Activated CD4-positive, alpha-beta T cell treated with anti-CD3 and anti-CD28 coated beads for 24 hours (primary cell): ENCODE measurements at places on chromosomes 1 and 21.

DNA sequence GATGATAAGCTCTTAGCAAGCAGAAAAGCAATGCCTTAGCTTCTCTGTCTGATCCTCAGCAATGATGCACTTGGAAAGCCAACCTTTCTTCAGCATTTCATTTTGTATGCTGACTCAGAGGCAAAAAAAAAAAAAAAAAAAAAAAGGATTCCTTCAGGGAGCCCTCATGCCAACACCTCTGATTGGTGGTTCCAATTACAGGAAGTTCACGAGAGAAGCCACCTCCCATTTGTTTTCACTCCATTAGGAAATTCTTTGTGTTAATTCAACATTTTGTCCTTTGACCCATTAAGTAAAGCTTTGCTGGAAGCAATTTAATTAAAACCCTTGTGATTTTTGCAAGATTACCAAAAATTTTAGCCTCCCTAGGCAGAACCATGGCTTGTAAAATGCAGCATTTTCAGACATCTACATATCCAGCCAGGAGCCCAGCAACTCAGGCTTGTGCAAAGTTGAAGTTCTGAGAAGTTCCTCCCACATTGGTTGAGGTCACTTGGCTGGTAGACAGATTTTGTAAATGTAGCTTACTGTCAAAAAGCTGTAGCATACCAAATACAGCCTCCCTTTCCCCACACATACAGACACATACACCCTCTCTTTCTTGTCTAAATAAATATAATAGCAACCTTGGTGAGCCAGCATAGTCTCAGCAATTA is 27.1 kb upstream of the VTCN1 start:
- DNase-seq = no peak

GRCh38 chr1:8604041-8604945 is 213.1 kb downstream of the RERE start:
- no peak for DNase-seq

DNA sequence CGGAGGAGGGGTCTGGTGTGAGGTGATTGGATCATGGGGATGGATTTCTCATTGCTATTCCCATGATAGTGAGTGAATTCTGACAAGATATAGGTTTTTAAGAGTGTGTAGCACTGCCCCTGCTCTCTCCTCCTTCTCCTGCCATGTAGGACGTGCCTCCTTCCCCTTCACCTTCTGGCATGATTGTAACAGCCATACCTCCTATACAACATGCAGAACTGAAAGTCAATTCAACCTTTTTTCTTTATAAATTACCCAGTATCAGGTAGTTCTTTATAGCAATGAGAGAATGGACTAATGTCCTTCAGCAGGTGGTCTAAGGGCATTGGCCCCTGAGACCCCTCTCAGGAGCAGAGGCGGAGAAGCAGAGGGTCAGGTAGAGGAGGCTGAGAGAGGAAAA is 168.7 kb upstream of the ETV3 start:
- no peak for DNase-seq

DNA sequence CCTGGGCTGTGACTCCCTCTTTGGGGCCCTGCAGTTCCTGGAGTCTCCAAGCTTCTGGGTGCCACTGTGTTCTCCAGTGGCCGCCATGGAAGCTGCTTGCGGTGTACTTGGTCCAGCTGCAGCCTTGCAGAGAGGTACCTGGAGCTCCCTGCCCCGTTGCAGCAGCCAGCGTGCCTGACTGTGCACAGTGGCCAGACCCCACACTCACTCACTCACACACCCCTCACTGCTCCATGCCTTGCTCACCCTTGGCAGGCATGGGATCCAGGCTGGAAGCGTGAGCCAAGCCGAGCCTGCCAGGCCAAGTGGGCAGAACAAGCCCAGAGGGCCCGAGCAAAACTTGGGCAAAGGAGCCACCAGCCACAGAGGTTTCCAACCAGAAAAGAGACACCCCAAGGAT is 43.0 kb downstream of the MATN1 start:
- DNase-seq = no peak

DNA sequence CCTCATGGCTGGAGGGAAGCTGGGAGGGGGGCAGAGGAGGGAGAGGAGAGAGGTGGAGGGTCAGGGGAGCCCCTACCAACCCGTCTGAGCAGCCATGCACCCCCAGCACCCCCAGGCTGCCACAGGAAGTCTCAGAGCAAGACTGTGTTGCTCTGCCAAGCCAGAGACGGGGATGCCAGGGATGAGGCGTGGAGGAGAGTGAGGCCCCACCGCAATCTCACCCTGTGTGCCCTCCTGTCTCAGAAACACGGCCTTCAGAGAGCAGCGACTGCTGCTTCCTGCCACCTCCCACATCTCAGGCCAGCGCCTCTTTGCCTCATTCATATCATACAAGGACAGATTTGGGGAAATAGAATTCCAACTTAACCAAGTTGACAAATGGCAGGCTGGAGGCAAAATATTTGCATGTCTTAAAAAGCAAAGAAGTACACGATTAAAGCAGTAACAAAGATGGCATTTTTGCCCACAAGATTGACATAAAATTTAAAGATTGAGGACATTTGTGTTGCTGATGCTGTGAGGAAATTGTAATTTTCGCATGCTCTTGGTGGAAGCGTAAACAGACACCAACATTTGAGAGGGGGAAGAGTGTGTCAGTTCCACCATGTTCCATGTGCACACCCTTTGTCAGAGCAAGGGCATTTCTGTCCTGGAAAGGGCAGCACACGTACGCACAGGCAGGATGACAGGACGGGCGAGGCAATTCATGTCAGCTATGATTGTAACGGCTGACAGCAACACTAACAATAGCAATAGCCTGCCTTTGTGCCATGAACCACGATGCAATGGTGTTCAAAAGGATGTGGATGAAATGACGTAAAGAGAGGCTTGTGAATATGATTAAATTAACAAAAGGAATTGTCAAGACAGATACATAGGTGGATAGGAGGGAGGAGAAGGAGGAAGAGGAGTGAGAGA is 59.0 kb upstream of the BACE2 start:
- no peak for DNase-seq

GRCh38 chr1:81874461-81874860 is 73.7 kb downstream of the ADGRL2 start:
- DNase-seq = no peak

DNA sequence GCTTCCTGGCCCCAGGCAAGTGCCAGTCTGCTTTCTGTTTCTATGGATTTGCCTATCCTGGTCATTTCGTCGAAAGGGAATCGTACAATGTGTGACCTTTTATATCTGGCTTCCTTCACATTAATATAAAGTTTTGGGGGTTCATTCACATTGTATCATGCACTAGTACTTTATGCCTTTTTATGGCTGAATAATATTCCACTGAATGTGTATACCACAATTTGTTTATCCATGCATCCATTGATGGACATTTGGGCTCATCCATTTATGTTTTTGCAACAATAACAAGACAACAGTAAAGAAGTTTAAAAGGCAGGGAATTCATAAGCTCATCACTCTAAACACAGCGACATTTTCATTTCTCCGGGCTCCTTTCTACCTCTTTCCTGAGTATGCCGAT is 50.6 kb downstream of the SPSB1 start:
- no peak for DNase-seq

- no peak for DNase-seq
These were observed at the start of gene ZNF593OS for GRCh38 chr1:26171084-26172072. TSS of gene ZNF593OS (minus strand) at chr1:26171832. CDS start at chr1:26171661, 171 bp downstream.

- no peak for DNase-seq
These were observed 457.2 kb downstream of the AJAP1 start for GRCh38 chr1:5111581-5111980.

GRCh38 chr1:230668227-230668626 is 25.9 kb downstream of the COG2 start:
- no peak for DNase-seq

- DNase-seq = no peak
These were observed 194.0 kb downstream of the NRIP1 start for GRCh38 chr21:14870853-14871149.

GRCh38 chr1:214901718-214902117 is 180.8 kb upstream of the KCNK2 start:
- DNase-seq = no peak

DNA sequence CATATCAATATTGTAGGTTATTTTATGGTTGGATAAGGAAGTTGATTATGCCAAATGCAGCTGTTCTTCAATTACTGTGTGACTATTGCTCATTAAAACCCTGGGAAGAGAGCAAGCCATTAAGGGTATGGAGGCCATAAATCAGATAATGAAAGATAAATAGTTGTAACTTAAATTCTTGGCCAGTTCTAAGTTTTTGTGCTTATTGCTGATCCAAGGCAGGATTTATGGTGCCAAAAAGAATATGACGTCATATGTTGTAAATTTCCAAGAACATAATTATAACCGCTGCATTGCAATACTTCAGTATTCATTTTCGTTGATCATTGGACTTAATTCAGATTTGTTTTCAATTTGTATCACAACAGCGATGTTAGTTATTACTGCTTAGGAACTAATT is 211.6 kb downstream of the LRRC40 start:
- no peak for DNase-seq

- no peak for DNase-seq
These were observed 12.3 kb downstream of the ATPAF1 start for GRCh38 chr1:46655848-46656247.

GRCh38 chr21:34071683-34072082 is 1.7 kb upstream of the MRPS6 start:
- DNase-seq = no peak

DNA sequence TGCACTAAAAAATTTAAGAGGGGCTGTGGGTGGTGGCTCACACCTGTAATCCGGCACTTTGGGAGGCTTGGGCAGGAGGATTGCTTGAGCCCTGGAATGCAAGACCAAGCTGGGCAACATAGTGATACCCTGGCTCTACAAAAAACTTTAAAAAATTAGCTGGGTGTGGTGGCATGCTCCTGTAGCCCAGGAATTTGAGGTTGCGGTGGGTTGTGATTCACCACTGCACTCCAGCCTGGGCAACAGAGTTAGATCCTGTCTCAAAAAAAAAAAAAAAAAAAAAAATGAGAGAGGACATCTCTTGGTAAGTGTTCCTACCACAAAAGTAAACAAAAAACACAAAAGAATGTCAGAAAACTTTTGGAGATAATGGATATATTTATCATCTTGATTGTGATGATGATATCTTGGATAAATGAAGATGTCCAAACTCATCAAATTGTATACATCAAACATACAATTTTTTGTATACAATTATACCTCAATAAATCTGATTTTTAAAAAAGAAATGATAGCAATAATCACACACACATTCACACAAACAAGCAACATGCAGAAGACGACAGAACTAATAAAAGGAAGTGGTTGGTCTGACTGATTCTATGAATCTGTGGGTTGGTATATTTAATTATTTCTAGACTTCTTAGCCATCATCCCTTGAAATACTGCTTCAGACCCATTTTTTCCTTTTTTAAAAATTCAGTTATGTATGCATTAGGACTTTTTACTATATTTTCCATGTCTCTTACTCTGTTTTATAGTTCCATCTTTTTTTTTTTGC is 465.9 kb downstream of the PLA2G4A start:
- no peak for DNase-seq

GRCh38 chr1:20063861-20064292 is 6.1 kb upstream of the PLA2G5 start:
- DNase-seq = no peak

GRCh38 chr1:235709018-235709417 is 59.4 kb upstream of the GNG4 start:
- DNase-seq = no peak

DNA sequence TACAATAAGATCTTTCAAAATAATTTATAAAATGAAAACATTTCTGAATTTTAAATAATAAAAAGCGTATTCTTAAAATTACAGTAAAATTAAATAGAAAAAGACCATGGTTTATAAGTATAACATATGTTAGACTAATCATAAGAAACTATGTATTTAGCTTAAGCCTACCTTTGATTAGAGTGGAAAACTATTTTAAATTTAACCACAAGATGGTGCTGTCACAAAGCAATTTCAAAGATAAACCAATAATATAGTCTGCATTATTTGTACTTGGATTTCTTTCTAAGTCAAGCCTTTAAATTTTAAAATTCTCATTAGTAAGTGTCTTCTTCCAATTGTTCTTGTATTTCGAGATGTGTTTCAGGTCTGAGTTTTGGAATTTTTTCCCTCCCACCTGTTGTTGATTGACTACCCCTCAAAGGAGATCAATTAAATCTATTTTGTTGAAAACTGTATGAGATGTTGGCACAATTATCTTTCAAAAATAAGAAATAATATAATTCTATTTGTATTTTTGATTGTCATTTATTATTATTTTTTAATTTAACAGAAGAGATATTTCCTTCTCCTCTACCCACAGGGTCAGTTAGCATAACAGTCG is 459.8 kb downstream of the KCNT2 start:
- DNase-seq = no peak

GRCh38 chr1:119048624-119049404 is 60.7 kb upstream of the TBX15 start:
- DNase-seq = no peak

GRCh38 chr1:76013206-76013581 is 61.4 kb upstream of the ST6GALNAC3 start:
- no peak for DNase-seq

DNA sequence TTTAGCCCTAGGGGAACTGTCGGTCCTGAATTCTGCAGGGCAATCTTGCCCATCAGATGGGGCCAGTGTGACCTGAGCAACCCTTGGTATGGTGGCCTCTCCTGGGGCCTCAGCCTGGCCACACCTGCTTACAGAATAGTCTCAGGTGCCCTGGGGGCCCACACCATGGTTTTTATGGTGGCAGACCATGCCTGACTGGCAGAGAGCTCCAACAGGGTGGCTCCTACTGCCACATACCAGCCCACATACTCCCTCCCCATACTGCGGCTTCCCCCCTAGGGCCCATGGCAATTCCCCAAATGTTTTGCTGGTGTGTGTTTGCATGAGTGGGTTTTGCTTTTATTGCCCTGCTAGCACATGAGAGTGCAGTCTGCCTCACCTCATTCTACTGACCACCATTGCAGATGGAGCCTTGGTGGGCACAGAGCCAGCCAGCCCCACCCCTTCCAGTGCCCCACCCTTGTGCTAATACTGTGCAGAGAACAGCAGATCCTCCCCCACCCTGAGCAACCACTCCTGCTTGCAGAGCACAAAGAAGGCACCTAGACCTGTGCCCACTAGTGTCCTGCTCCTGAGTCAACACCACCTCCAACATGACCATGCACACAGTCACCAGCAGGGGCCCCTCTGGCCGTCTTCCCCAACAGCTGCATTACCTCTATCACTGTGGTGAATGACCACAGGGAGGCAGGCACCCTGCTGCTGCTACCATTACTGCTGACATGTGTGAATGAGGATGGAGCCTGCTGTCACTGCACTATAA is 86.8 kb downstream of the GDAP2 start:
- no peak for DNase-seq

- DNase-seq = no peak
These were observed 14.3 kb downstream of the SLC27A3 start for GRCh38 chr1:153789478-153790034.

- DNase-seq = no peak
These were observed 4.7 kb upstream of the CD55 start for GRCh38 chr1:207316622-207317391.

DNA sequence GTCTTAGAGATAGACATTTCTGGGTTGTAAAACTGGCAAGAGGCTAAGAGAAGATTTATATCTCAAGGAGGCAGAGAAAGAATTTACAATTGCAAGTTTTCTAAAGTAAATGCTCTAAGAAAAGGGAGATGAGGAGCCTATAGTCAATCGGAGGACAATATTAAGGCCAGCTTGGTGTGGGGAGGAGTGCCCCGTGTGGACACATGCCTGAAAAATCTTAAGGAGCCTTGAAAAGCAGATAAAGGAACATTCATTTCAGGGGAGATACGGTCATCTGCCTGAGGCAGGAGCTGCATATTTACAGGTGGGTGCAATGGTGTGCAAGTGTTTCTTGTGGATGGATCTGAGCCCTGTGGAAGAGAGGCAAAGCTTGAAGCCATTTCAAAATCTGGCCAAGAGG is 25.6 kb downstream of the FCRL2 start:
- DNase-seq = no peak

- DNase-seq = no peak
These were observed 278.3 kb downstream of the ST6GALNAC3 start for GRCh38 chr1:76352741-76353435.
